ENCODE measurements at places on chromosomes 12 and 14.
A peak's percentile ranks its signal among the peaks of the same experiment; 100 is the strongest.

- DNase-seq = no peak
These were observed 7.6 kb downstream of the KRT3 start for GRCh38 chr12:52788192-52788875.

- DNase-seq = no peak
These were observed 152.5 kb downstream of the C12orf75 start for GRCh38 chr12:105482951-105483350.

GRCh38 chr14:24634158-24634557 is at the start of gene GZMB:
Gene GZMB (minus strand): TSS chr14:24634190. CDS start chr14:24634160, 30 bp downstream.
- no peak for DNase-seq

- DNase-seq = no peak
These were observed 196.4 kb downstream of the RPAP3 start for GRCh38 chr12:47509398-47509851.

- no peak for DNase-seq
These were observed 402.2 kb upstream of the USP15 start for GRCh38 chr12:61857968-61858367.

- peak; percentile 86 for DNase-seq
These were observed 47.0 kb upstream of the LGR5 start for GRCh38 chr12:71392521-71393145.

GRCh38 chr12:96980991-96981414 is 73.9 kb downstream of the NEDD1 start:
- DNase-seq = peak; percentile 56

GRCh38 chr14:99755068-99755405 is 38.2 kb upstream of the EML1 start:
- DNase-seq = no peak

- DNase-seq = no peak
These were observed 13.2 kb downstream of the PLBD1 start for GRCh38 chr12:14554281-14555007.

DNA sequence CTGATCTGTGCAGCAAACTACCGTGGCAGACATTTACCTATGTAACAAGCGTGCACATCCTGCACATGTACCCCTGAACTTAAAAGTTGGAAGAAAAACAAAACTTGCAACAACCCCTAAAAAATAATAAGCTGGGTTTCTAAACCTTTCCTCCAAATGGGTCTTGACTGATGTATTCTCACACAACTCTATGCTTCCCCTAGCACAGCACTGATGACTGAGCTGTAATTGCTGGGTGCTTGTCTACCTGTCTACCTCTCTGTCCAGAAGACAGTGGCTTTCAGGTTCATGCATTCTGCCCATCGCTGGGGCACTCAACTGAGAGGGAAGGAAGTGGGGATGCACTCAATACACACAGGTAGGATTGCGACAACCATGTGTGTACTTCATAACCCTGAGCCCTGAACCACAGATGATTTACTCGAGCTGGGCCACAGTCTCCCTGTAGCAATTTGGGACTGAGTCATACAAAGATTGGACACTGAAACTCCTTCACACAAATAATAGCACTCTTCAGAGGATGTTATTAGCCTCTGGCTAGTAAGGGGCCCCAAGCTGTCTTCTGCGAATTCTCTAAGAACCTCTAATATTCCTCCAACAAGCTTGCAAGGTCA is 44.8 kb upstream of the TMPO start:
- DNase-seq = no peak

DNA sequence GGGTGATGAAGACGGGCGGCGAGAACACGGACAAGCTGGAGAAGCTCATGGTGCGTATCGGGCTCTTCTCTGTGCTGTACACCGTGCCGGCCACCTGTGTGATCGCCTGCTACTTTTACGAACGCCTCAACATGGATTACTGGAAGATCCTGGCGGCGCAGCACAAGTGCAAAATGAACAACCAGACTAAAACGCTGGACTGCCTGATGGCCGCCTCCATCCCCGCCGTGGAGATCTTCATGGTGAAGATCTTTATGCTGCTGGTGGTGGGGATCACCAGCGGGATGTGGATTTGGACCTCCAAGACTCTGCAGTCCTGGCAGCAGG is 1.9 kb downstream of the FZD10 start:
- DNase-seq = no peak

DNA sequence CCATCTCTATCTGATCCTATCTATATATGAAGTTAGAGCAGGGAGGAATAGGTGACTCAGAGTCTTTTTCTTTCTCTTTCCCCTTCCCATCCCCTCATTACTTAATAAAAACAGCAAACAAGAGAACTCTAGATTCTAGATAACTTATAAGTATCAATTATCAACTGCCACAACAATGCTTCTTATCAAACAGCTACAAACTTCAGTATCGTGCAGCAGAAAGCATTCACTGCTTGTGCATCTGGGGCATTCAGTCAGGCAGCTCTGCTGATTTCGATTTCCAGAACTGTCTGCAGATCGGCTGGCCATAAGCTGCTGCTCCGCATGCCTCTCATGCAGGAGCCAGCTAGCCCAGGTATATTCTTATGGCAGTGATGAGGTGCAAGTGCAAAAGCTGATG is 19.4 kb downstream of the A2ML1 start:
- DNase-seq = no peak

GRCh38 chr12:110280392-110280778 is 662 bp upstream of the ATP2A2 start:
- DNase-seq = peak; percentile 72

- DNase-seq = no peak
These were observed at the start of gene CDH24 for GRCh38 chr14:23056956-23057756. Gene CDH24 (minus strand): TSS chr14:23057520. CDS start chr14:23055733, 1,787 bp downstream.

DNA sequence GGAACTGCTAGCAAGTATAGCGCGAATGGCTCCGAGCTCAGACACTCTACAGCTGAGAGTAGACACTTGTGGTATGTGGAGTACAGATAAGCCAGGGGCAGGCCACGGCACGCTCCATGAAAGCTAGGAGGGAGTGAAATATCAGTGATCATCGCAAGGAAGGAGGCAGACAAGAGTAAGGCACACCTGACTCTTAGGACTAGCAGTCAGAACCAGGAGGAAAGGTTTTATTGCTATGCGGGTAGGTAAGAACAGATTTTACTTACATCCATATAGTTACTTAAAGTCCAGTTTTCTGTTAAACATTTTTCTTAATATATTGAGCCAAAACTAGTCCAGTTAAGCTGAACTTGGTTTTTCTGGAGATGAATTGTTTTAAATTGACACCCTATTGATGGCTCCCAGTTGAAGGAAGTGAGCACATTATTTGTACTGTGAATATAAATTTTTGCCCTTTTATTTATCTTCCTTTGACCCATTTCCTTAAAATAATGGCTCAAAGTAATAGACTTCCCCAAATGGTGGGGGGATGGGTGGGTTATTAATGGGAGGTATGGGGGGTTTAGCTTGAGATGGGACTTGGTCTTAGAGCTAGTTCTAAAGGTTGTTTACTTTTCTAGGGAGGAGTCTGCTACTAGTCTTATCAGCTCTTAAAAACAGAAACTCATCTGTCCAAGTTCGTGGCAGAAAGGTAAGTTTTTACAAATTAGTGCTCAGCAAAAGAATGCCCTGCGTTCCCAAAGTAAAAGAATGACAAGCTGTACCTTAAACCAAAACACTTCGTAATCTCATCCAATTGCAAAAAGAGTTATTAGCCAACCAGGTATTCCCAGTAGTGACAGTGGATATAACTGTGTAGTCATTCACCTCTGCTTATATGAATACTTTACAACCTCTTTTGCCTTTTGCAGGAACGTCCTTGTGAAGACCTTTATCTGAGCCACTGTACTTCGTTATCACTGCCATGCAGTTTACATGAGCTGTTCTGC is 5.8 kb downstream of the HNRNPA1 start:
- DNase-seq = no peak

GRCh38 chr12:77746096-77746495 is 84.6 kb upstream of the NAV3 start:
- DNase-seq = peak; percentile 98

DNA sequence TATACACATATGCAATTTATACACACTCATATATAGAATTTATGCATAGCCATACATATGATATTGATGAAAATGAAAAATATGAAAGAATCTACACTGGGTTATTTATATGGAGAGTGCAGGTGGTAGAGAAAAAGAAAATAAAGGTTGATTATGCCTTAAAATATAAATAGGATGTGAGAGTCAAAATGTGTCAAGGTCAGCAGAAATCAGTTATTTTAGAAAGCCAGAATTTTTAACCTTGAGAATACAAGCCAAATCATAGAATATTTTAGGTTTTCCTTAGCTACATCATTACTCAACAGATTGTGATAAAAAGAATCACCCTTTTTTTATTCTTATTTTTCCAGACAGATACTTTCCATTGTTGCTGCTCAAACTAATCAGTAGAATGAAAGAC is 146.2 kb downstream of the SLC6A15 start:
- DNase-seq = no peak

DNA sequence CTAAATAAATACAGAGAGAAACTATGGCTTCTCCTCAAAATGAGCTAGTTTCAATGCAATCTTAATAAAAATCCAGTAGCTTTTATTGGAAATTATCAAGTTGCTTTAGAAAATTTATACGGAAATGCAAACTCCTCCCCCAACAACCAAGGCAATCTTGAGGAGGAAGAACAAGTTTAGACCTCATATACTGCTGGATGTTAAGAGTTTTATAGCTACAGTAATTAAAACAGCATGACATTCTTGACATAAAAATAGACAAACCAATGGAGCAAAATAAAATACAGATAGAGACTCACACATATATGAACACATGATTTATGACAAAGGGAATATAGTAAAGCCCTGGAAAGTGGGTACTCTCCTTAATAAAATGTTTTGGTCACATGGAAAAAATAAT is 368.7 kb downstream of the C12orf75 start:
- DNase-seq = no peak

GRCh38 chr12:81530352-81530751 is 228.8 kb downstream of the PPFIA2 start:
- no peak for DNase-seq

DNA sequence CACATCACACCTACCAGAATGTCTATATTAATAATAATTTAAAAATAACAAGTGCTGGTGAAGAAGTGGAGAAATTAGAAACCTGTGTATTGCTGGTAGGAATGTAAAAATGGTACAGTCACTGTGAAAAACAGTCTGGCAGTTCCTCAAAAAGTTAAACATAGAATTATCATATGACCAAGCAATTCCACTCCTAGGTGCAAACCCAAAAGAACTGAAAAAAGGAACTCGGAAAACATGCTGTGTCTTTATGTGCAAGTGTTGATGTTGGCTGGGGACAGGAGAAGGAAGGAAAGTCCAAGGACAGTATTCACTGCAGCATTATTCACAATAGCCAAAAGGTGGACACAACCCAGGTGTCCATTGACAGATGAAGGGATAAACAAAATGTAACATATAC is 146.5 kb downstream of the TTC7B start:
- no peak for DNase-seq

DNA sequence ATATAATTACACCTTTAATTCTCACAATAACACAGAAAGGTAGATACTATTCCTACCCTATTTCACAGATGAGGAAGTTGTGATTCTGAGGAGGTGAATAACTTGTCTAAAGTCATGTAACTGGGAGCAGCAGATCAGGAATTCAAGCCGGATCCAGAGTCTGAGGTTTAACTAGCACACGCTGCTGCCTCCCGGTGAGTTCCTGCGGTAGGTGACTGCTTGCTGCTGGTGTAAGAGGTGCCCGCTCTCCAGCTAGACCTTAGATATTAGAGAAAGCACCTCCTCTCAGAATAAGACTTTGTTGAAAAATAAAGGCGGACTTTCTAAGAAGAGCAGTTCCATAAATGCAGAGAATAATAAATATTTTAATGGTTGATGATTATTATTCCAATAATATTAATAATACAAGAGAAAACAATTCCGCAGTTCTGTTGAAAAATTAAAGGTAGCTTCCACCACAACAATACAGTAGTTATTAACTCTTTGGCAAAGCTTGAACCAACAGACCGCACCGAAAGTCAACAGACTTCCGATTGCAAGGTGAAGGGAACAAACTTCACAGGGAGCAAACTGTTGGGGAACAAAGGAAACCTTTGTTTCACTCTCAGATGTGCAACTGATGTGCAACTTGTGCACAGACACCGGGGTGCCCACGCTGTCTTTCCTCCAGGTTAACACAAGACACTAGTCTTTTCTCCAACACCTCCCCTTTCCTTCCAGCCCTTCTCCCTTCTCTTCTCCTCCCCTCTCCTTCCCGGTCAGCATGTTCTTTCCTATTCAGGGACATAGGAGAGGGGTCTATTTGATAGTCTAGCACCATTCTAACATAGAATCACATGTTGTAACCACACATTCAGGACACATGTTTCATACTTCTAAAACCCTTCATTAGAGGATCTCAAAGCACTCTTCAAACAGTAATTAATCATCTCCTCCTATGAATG is 73.2 kb upstream of the EGLN3 start:
- DNase-seq = no peak

- DNase-seq = no peak
These were observed 1.6 kb upstream of the C1R start for GRCh38 chr12:7093892-7094291.

- no peak for DNase-seq
These were observed 177.0 kb upstream of the CNTN1 start for GRCh38 chr12:40515041-40515816.

DNA sequence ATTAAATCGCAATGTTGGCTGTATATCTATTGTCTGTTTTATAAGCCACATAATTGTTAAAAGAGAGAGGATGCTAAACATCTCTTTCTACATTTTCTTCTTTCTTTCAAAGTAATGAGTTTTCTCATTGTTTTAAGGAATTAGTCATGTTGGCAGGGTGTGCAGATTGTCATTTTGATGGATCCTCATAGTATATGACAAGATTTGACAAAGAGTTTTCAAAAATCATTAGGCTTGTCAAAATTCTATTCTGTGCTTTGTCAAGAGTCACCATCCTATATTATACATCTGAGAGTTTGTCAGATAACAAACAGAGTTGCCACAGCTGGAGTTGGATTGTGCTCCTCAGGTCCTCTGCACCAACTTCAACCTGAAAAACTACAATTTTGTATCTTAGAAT is 35.4 kb upstream of the APPL2 start:
- no peak for DNase-seq

DNA sequence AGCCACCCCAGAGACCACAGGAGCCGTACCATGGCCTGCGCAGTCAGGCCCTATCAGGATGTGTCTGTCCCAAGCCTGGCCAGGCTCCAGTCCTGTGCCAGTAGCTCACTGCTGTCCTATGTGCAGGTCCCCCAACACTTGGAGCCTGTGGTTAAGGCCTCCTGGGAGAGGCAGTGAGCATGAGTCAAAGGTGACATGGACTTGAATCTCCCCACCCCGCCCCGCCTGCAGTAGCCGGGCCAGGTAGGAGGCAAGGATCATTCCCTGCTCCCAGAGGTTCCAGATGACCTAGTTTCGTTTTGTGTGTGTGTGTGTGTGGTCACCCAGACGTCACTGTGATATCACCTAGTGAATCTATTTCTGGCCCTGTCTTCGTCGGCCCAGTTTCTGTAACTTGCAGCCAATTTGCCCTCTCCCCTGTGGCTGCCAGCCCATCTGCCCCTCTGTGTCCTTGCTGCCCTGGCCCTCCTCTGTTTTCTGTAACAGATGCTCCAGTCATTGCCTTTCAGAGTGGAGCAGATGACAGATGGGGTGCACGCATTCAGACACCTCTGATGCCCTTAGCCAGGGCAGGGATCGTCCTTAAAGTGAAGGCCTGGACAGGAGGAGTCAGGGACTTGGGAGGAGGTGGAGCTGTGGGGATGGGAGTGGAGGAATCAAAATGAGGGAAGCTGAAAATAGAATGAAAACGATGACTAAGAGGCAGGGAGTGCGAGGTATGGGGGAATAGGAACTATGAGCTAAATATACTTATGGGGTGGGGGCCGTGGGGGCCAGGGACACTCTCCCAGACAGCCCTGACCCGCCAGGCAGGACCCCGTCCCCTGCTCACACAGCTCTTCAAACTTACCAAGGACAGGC is 37.4 kb downstream of the SLC6A12 start:
- DNase-seq = no peak

GRCh38 chr12:56338308-56339157 is at the start of gene IL23A:
Gene IL23A (plus strand): TSS chr12:56338884. CDS start chr12:56339045, 161 bp downstream.
- DNase-seq = no peak
